SW 1271 (cell line): ENCODE measurements at places on chromosomes 1 and 21.

DNA sequence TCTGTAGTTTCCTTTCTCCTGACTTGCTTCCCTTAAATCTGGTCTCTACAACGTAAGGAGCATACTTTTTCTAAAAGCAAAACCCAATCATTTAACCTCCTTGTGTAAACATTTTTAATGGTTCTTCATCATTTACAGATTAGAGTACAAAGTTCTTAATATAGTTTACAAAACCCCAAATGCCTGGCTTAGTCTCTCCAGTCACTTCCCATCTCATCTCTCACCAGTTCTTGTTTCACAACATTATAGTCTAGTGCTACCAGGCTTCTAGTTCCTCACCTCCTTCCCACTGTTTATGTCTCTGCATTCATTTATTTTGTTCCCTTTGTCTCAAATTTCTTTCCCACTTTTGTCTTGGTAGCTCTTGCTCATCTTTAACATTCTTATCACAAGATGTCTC, 168.4 kb downstream of the FASLG start:
- no peak for DNase-seq

DNA sequence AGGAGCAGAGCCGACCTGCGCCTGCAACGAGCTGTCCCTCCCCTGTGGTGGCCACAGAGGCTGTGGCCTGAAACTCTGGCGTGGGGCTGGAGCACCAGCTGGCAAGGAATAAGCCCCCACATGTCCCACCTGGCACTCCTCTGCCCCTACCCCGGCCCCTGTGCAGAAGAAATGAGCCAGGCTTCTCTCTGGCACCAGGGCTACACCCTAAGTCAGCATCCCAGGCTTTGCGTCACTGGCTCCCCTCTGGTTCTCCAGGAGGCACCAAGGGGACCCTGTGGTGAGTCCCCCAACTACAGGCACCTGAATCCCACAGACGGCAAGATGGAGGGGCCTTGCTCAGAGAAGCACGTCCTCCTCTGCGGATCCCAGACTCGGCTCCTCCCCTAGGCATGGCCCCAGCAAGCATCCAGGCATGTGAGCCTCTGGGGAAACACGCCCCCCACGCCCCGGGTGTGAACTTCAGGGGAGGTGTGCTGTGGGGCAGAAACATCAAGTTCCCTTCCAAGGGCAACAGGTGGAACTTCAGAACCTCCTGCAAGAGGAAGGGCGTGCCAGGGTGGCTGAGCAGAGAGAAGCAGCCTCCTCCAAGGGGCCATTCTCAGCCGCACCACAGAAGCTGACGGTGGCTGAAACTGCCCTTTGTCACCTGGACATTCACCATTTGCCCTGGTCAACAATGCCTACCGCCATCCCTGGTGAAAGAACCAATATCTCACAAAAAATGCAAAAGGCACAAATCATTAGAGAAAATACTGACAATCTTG, 2.9 kb downstream of the KRTAP10-7 start:
- DNase-seq = no peak

- DNase-seq = no peak
These were observed 130.8 kb downstream of the BRINP2 start for GRCh38 chr1:177301425-177302124.

DNA sequence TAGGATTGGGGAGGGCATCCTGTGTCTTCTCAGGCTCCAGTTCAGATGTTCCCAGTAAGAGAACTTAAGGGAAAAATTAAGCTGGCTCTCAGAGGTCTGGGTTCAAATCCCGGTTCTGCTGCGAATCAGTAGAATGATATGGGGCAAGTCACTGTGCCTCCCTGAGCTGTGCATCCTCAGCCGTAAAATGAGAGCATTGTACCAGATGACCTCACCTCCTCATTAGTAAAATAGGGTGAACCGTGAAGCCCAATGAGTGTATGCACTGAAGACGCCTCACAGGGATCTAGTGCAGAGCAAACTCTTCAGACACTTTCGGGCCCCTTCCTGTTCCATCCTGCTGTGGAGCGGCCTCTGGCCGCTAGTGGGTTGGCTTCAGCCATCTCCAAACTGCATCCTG, 36.0 kb downstream of the SYT6 start:
- no peak for DNase-seq

GRCh38 chr1:160373696-160374095, 6.8 kb downstream of the NHLH1 start:
- DNase-seq = no peak

- DNase-seq = no peak
These were observed 49.1 kb upstream of the APOBEC4 start for GRCh38 chr1:183702087-183702812.
